Calu3 (cell line): ENCODE measurements at places on chromosomes 5 and 9.

- no peak for DNase-seq
Observed at GRCh38 chr5:173829826-173830225, 58.3 kb upstream of the CPEB4 start.

GRCh38 chr5:172245046-172245445 is 38.5 kb downstream of the UBTD2 start:
- DNase-seq, result no peak

- peak; percentile 58 for DNase-seq
Observed at GRCh38 chr5:127957183-127957582, 126.4 kb upstream of the SLC12A2 start.

GRCh38 chr9:106657926-106658325 is 205.0 kb upstream of the ZNF462 start:
- DNase-seq, result no peak

DNA sequence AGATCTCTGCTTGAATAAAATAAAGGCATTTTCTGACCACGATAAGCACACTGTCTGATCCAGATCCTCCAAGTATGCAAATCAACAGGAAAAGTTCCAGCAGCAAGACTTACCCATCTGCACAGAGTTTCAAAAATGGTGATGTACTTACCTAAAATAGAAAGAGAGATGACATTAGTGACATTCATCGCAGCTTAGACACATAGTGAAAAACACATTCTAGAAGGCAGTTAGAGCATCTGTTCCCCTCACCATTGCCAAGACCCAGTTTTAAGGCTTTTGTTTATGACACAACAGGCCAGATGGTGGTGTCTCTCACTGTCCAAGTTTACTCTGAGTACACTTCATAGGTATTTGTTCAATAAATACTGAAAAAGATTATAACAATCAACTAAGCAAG is 207.7 kb downstream of the PDE4D start:
- no peak for DNase-seq

DNA sequence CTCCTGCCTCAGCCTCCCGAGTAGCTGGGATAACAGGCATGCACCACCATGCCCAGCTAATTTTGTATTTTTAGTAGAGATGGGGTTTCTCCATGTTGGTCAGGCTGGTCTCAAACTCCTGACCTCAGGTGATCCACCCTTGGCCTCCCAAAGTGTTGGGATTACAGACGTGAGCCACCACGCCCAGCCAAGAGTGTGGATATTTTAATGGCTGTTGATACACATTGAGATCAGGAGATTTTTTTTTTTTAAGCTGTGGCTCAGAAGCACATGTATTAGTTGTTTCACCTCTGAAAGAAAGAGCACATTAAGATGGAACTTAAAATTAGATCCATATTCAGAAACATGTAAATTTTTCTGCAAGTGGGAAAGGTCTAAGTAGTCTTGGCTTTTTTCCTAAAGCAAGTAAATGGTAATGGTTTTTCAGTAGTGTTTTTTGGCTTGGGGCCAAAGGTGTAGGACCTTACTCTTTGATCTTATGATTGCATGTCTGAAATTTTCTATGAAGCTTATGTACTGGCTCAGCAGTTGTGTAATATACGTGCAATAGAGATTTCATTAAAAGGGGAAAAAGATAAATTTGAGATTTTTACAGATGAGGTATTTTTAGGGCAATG is 9.9 kb downstream of the RBM27 start:
- peak; percentile 37 for DNase-seq

- DNase-seq, result no peak
Observed at GRCh38 chr5:144125163-144125726, 45.2 kb downstream of the YIPF5 start.

DNA sequence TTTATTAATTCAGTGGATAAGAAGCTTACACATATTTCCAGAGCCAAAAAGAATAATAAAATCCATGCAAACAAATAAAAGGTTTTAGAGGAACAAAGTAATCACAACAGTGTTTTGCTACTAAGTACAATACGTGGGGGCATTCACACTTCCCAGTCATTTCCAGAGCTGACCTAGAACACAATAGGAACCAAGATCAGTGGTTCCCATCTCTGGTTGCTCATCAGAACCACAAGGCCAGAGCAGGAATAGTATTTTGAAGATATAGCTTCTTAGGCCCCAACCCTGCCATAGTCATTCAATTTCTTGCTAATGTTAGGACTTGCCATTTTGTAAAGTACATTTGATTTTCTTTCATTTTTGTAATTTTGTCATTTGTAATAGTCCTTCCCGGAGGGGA is 215.4 kb downstream of the NR3C1 start:
- DNase-seq, result no peak

DNA sequence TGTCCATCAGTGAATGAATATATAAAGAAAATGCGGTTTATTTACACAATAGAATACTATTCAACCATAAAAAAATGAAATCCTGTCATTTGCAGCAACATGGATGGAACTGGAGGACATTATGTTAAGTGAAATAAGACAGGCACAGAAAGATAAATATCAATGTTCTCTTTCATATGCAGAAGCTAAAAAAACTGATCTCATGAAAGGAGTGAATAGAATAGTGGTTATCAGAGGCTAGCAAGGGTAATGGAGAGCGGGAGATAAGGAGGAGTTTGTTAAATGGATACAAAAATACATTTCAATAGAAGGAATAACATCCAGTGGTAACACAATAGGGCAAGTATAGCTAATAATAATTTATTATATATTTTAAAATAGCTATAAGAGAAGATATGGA is 65.0 kb downstream of the AGTPBP1 start:
- DNase-seq, result no peak

GRCh38 chr5:150082374-150082773 is 4.0 kb downstream of the CSF1R start:
- no peak for DNase-seq

GRCh38 chr5:122997294-122997693 is 39.2 kb downstream of the PPIC start:
- DNase-seq, result no peak

- no peak for DNase-seq
Observed at GRCh38 chr5:126461838-126462237, 38.6 kb downstream of the GRAMD2B start.

GRCh38 chr5:36680066-36680465 is 73.7 kb downstream of the SLC1A3 start:
- DNase-seq, result no peak

DNA sequence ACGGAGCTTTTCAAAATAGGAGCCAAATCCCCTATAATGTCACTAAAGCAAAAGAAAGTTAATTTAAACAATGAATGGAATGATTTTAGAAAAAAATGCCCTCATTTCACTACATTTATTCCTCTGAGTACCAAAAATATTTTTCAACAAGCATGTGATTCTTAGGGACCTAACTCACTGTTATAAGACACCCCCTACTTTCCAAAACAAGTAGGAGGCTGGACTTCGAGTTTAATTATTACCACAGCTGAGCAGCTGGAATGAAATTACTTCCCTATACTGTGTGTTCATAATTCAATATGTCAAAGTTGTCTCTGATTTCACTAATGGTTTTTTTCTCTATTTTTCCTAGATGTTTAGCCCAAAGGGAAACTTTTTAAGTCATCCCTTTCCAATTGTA is 61.6 kb downstream of the SAXO1 start:
- DNase-seq, result no peak

- DNase-seq, result no peak
Observed at GRCh38 chr5:73318308-73318719, 130.3 kb downstream of the FOXD1 start.

- no peak for DNase-seq
Observed at GRCh38 chr9:131980267-131981016, 99.2 kb downstream of the MED27 start.

DNA sequence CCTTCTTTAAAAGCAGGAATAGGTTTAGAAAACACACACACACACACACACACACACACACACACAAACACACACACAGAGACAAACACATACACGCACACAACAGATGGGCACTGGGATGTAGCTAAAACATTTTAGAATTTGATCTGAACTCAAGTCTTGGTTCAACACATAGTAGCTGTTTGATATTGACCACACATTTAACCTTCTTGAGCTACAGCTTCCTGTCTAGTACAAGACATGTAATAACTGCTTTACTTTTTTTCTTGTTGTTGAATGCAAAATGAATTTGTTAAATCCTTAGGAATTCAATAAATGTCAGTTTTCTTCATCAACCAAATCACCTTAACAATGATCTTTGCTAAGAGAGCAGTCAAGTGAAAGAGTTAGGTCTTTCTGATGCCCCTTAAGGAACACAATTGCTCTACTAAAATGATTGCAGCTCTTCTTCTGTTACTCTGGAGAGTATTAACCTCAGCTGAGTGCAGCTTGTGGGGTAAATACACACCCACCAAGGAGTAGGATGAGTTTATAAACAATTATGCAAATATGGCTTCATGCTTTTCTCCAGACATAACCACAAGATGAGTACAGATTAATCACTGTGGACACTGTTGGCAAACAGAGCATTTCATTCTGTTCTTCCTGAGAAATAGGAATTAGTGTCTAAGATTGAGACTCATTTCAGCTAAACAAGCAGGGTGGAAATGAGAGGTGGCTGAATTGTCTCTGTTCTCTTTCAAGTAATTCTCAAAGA is 302.9 kb upstream of the PAPPA start:
- no peak for DNase-seq
